ENCODE measurements at places on chromosomes 1 and 21.
A peak's percentile ranks its signal among the peaks of the same experiment; 100 is the strongest.

GRCh38 chr1:10588640-10589039 is 113.9 kb downstream of the PEX14 start:
- no peak for DNase-seq

DNA sequence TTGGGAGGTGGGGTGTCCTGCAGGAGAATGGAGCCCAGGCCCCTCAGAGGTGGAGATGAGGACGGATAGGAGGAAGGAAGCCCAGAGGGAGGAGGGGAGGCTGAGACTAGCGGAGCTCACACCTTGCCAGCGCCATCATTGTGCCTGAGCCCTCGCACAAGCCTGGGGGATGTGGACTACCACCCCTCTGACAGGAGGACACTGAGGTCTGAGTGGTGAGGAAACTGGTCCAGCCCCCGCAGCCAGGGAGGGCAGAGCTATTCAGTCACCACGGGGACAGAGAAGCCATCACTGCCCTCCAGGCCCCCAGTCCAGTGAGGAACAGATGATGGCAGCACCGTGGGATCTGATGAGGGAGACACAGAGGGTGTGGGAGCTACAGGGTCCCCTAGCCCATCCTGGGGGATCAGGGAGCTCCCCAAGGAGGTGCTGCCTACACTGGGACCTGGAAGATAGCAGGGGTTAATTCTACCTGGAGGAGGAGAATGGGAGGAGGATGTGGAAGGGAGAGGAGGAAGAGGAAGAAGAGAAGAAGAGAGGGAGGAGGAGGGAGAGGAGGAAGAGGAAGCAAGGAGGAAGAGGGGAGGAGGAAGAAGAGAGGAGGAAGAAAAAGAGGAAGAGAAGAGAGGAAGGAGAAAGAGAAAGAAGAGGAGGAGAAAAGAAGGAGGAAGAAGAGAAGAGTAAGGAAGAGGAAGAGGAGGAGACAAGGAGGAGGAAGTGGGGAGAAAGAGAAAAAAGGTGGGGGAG is 31.0 kb downstream of the MATN1 start:
- no peak for DNase-seq

GRCh38 chr1:2574350-2574749 is 12.2 kb upstream of the PRXL2B start:
- no peak for DNase-seq

GRCh38 chr1:150106341-150106740 is 38.8 kb downstream of the VPS45 start:
- no peak for DNase-seq

GRCh38 chr1:25148673-25149300 is 83.5 kb downstream of the SYF2 start:
- no peak for DNase-seq

GRCh38 chr21:44456915-44457736 is 1.8 kb downstream of the LRRC3 start:
- no peak for DNase-seq

GRCh38 chr1:61692155-61692800 is 32.7 kb downstream of the TM2D1 start:
- no peak for DNase-seq

- no peak for DNase-seq
These were observed 383.0 kb upstream of the NFIA start for GRCh38 chr1:60699325-60699724.

DNA sequence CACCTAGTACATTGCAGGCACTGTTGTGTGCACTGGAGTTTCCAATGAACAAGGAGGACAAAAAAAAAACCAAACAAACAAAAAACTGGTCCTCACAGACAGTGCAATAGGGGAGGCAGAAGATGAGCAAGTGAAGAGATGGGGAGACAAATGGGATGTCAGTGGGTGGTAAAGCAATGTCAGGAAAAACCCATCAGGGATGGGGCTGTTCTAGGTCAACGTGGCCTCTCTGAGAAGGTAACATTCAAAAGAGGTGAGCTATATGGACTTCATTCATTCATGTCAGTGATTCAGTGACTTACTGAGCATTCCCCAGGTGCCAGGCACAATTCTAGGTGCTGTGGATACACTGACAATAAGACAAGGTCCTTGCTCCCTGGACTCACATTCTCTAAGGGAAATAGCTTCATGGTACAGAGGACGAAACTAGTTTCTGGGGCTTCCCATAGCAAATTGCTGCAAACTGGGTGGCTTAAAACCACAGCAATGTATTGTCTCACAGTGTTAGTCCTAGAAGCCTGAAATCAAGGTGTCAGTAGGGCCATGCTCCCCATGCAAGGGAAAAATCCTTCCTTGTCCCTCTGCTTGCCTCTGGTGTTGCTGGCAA is 140.5 kb upstream of the KLHDC7A start:
- no peak for DNase-seq

DNA sequence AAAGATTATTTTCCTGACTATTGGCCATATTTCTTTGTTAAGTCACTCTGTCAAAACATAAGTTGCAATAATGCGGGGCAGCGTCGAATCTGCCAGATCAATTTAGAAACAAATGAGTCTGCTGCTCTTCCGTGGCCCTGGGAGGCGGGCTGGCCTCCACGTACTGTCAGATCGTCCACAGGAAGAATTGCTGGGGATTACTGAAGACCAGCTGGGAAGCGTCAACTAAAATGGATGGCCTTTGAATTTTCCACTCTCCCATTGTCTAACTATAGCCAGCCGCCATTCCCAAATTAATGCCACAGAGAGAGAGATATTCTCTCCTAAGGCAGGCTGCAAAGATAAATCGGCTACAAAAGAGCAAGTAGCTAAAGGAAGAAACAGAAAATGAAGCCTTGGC is 560.2 kb downstream of the SMYD3 start:
- DNase-seq, result no peak

- no peak for DNase-seq
These were observed 50.5 kb downstream of the OPTC start for GRCh38 chr1:203544485-203544884.

GRCh38 chr1:94362466-94363058 is 55.6 kb upstream of the ABCD3 start:
- DNase-seq, result no peak

DNA sequence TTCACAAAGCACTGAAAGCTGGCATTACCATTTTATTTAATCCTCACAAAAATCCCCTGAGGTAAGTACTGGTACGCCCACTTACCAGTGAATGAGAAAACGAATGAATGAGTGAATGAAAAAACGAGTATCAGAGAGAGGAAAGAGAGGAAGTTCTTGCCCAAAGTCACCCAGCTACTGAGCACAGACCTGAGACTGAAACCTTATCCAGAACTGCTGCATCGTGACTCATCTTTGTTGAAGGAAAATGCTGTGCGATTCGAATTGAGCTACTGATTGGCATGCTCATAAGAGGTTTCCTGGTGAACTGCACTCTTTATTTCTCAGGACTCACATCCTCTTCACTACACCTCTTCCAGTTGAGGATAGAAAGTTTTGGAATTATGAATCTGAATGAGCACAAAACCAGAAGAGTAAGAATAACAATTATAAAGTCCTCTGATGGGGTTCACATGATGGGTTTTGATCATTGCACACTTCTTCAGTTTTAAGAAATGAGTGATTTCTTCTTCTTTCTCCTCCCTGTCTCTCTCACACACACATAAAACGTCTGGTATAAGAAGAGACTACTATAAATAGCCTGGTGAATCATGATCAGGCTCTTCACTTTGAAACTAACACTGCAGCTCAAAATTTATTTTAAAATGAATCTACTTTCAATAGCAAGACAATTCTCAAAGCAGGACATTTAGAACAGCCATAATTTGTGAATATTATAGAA is 32.1 kb downstream of the IL12RB2 start:
- DNase-seq, result peak; percentile 47

GRCh38 chr1:53367503-53368313 is 39.8 kb upstream of the LRP8 start:
- no peak for DNase-seq

DNA sequence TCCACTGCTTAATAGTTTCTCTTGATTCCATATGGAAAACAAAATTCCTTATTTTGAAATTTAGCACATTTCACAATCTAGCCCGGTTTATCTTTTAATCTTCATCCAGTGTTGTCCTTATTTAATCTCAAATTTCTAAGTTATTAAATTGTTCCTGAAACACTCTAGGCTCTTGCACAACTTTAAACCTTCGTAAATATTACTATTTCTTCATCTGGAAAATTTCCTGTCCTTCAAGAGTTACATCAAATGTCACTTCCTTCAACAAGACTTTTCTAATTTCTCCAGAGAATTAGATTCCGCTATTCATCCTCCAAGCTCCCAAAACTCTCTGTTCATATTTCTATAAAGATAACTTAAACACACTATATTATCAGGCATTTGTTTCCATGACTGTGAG is 6.5 kb downstream of the FMO5 start:
- no peak for DNase-seq

DNA sequence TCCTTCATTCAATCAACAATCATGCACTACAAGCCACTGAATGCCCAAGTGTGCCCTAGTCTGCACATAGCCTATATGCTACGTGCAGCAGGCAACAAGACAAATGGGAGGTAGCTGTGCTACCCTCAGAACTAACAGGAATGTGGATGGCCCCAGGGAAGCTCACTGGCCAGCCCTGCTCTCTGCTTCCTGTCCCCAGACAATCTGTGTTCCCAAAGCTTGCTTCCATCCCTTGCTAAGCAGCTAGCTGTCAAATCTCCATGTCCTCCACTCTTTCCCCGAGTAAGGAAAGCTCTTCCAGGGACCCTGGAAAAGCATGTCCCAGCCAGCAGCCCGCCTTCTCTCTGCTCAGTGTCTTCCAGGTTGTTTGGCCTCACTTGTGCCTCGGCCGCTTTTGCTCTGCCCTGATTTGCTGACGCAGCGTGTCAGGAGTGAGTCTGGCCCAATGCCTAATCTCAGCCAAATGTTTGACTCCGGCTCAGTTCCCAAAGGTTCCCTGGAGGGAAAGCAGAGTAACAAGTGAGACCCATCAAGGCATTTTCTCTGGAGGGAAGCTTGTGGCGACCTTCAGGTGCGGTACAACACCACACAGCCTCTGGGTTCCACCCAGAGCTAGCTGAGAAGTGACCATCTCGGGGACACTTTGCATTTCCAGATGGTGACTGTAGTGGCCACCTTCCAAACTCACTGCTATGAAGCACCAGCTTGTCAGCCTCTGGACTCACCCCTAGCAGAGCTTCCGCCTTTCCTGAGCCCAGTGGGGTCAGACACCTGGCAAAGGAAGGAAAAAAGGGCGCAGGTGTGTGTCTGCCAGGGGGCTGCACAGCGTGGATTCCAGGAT is 243.4 kb downstream of the RHOU start:
- DNase-seq, result no peak

GRCh38 chr1:15153842-15154479 is 414 bp downstream of the TMEM51 start:
- DNase-seq, result peak; percentile 31

DNA sequence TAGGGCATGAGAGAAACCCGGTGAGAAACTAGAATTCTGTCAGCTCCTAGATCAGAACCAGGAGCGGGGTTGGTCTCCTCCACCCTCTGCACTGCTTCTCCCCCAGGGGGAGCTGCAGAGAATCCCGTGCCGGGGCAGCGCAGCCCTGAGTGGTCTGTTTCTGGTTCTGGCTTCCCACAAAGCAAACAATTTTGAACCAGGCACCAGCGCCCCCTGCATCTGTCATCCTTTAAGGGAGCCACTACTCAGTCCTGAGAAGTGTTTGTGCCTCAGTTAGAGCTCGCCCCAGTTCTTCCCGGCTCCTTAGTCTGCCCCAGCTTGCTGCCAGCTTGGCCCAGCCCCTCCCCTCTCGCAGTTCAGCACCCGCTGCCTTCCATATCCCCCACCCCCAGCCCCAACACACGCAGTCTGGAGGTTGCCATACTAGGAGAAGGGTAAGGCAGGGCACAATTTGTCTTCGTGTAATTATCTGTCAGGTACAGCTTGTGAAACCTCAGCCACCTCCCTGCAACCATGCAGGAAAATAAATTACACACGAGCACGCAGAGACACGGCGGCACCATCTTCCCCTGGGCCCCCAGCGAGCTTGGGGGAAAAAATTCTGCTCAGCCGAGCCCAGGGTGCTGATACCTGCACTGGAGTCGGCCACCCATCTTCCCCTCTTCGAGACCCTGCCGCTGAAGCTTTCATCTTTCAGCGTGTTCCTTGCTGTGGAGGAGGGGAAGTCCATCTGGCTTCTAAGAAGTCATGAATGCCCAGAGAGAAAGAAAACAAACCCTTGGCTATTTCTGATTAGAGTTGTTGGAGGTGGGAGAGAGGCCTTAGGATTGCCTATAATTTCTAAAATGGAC is 62.6 kb upstream of the CD1D start:
- DNase-seq, result no peak

GRCh38 chr21:36436829-36437744 is 42.8 kb downstream of the CLDN14 start:
- no peak for DNase-seq

GRCh38 chr21:31284797-31285397 is 59.2 kb downstream of the TIAM1 start:
- DNase-seq, result no peak

- DNase-seq, result no peak
These were observed 22.0 kb upstream of the RCAN1 start for GRCh38 chr21:34636961-34637360.

- no peak for DNase-seq
These were observed 522.9 kb downstream of the LRRIQ3 start for GRCh38 chr1:73674945-73675561.
